SK-N-SH treated with all-trans-retinoic acid at 6 μM for 48 hours (cell line): ENCODE measurements at places on chromosomes 4 and X.

DNA sequence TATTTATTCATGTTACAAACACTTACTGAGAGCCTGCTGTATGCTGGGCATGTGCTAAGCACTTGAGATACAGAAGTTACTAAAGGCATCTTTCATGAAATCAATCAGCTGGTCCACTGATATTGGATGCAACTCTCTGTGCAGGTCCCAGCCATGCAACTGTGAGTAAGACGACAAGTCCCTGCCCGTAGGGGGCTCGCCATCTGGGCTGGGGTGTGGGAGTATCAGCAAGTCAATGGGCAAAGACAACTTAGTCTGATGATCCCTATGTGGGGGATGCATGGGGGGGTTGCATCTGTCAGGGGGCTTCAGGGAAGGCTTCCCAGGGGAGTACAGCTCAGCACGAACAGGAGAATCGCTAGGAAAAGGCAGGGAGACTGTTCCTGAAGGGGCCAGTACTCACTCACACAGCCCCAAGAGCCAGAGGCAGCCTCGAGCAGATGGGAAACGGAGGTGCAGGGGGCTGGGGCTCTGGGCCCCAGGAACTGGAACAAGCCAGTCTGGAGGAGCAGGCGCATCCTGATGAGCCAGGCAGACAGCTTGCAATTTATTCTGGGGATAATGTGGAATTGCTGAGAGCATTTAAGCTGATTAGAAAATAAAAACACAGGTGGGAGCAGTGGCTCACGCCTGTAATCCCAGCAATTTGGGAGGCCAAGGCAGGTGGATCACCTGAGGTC lies 40.2 kb downstream of the CRMP1 start:
- ATAC-seq: no peak

GRCh38 chr4:36824682-36825081 lies 419.9 kb upstream of the NWD2 start:
- no peak for ATAC-seq

GRCh38 chr4:38695809-38696208 lies 31.8 kb downstream of the KLF3 start:
- ATAC-seq: no peak

DNA sequence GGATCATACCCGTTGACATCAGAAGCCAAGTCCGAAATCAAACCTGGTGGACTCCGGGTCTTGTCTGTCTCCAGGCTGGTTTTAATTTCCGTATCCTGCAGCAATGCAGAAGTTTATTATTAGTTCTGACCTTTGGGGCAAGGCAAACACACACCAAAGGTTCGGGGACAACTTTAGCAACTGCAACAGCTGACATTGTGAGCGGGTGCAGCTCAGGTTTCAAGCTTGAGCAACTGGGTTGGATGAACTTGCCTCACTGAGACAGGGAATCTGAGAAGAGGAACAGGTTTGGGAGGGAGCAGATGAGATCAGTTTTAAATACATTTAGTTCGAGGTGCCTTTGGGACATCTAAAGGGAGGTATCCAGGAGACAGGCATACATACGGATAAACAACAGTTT lies 110.7 kb downstream of the GNL3L start:
- no peak for ATAC-seq

- no peak for ATAC-seq
These were observed 47.4 kb downstream of the NALF2 start for GRCh38 chrX:69551421-69552009.

DNA sequence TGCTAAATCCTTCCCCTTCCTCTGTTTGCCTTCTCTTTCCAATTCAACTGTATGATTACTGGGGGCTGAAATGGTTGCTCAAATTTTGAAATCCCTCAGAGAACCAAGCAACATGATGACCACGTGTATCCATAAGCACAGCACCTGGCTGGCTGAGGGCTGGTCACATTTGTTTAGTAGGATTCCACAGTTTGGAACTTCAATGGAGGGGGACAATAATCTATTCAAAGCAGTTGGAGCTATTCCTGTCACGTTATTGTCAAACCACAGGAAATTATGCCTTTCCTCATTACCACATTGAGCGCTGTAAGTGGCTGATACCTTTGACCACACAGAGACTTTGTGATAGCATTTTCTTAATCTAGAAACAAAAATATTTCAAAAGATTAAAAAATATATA lies 7.0 kb downstream of the TMSB4X start:
- no peak for ATAC-seq

DNA sequence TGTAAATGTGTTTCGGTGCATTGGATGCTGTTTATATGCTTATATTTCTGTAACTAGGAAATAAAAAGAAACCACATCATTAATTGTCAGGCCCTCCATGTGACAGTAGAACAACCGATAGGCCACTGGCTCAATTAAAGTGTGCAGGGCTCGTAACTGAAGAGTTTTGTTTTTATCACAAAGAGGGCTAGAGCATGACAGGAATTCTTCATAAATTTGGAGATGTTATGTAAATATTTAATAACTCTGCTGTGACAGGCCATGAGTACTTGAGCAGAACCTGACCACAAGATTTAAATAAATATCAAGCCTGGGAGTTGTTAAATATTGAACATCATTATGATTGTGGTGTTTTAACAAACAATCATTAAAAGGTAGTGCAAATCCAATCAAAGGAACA lies 55.9 kb downstream of the MID1 start:
- ATAC-seq: no peak

- ATAC-seq: no peak; the same call in 2 of the 3 replicates
These were observed 19.5 kb downstream of the AP1AR start for GRCh38 chr4:112251019-112251643.

GRCh38 chrX:120769576-120770341 lies 105.9 kb downstream of the CT47B1 start:
- ATAC-seq: peak; percentile 77

DNA sequence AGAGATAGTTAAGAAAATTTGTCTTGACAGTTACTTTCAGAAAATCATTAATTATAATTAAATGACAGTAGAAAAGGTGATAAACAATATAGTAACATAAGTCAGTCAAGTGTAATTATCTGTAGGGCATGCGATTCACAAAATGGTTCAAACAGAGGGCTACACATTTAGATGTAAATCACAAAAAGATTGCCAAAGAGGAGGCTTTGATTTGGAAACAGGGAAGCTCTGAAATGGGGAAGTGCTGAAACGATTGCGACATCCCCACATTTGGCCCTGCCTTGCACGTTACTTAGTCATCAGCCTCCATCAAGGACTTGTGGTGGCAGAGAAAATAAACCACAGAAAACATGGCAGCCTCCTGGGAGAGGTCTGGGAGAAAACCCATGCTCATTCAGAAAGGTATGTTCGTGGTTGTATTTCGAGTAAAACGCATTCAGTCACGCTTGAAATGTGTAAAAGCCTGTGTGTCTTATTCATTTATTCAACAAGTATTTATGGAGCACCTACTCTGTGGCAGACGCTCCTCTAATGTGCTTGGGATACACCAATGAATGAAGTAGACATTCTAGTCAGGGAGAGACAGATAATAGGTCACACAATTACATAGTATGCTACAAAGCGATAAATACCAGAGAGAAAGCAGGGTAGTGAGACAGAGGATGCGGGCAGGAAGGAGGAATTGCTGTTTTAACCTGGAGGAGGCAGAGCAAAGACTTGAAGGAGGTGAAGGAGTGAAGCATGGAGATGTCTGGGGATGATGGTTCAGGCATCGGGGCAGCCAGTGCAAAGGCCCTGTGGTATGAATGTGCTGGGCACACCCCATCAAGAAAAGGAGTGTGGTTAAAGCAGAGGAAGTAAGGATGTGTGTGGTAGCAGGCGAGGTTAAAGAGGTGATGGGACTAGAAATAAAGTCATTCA lies 7.8 kb downstream of the RBM47 start:
- ATAC-seq: peak; percentile 64; the same call in 2 of the 3 replicates

DNA sequence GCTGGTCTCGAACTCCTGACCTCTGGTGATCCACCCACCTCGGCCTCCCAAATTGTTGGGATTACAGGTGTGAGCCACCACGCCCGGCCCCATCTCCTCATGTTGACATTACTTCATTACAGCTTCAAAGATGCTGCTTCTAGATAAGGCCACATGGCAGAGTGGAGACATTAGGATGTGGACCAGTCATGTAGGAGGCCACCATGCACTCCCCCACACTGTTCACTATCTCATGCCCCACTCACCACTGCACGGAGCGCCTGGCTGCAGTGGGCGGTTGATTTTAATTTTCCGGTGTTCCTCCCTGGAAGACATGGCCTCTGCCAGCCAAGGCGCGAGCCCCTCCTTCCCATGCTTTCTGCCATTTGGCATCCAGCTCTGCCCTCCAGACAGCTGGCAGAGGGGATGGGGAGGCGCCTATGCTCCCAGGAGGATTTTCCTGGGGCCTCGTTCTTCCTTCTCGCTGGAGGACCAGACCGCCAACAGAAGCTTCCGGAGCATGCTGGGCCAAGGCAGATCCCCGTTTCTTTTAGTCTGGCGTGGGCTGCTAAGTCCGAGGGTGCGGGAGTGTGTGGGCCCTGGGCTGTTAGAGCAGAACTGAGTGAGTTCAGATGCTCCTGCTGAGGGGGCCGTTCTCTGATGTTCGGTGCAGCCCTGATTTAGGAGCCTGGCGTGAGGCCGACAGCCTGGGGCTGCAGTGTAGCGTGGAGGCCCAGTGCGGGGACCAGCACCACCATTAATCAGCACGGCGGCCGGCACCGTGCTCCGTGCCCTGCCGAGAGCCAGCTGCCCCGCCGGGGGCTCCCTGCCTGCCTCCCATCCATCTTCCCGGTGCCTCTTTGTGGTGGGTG lies 93.1 kb downstream of the SORCS2 start:
- no peak for ATAC-seq

DNA sequence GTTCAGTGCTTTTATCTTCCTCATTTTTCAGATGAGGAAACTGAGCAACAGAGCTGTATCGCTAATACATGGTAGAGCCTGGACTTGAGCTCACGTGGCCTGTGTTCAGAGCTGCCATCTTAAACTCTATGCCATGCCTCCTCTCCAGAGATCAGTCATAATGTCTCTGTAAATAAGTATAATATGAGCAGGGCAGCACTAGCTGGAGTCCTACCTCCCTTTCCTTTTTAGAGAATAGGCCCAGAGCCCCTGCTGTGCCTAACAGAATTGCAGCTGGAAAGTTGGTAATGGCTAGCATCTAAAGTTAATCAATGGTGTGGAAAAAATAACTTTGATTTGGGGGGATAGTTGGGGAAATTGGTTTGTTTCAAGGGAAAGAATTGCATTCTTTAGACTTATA lies 20.4 kb downstream of the CASP6 start:
- no peak for ATAC-seq

DNA sequence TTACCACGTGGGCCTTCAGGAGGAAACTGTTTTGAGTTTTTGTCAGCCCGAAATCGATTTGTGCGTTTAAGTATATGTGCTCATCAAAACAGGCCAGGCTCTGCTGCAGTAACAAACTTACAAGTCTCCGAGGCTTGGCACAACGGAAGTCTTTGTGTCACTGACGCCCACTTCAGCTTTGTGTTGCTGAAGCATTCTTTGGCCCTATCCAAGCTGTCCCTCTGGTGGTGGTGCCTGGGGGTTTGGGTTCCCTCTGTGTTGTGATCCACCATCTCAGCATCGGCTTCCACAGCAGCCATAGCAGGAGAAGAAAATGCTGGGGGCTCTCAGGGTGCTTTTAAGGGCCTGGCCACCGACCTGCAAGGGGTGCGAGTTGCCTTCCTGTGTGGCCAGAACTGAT lies 176.4 kb downstream of the PTTG2 start:
- no peak for ATAC-seq

GRCh38 chrX:13276991-13277390 lies 42.9 kb downstream of the ATXN3L start:
- ATAC-seq: no peak

GRCh38 chrX:3271834-3272186 lies 74.6 kb downstream of the MXRA5 start:
- ATAC-seq: peak; percentile 74

DNA sequence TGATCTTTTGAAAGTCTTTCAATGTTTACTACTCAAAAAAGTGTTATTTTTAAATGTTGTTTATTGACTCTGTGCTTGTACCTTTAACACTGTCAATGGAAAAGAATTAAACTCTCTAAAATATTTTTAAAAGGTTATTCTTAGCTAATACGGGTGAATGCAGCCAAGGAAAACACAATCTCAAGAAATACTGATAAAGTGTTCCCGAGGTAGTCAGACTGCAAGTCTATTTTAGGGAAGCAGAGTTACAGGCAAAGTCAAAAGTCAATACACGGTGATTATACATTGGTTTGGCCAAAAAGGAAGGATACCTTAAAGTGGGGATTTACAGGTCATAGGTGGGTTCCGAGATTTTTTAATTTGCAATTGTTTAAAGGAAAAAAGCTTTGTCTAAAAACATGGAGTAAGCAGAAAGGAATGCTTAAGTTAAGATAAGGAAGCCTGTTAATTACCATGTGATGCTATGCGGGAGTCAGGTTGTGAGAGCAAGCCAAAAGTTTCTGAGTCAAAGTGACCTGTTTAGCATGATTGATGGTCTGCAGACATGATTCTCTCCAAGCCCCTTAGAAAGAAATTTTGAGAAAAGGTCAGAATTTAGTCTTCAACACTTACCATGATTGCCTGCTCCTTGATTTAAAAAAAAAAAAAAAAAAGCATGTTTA lies 288.4 kb downstream of the KLHL4 start:
- ATAC-seq: no peak

GRCh38 chr4:155478336-155478835 lies 101.6 kb upstream of the MAP9 start:
- ATAC-seq: no peak
